ENCODE measurements at places on chromosomes 7 and 10.

DNA sequence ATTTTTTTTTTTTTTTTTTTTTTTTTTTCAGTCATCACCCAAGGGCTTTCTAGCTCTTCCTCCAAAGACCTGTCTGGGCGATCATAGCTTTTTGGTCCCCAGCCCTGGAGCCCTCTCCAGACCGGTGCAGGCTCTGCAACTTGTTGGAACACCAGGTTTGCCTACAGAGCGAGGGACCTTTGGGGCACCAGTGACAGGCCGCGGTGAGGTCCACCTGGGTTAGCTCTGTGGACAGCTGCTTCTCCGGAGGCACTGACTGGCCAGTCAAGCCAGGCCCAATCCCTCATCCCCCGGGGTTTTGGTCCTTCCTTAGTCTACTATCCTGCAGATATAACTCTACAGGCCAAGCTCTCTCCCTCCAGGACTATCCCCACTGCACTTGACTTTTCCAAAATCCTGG is 86.8 kb upstream of the SMNDC1 start:
- no peak for DNase-seq

DNA sequence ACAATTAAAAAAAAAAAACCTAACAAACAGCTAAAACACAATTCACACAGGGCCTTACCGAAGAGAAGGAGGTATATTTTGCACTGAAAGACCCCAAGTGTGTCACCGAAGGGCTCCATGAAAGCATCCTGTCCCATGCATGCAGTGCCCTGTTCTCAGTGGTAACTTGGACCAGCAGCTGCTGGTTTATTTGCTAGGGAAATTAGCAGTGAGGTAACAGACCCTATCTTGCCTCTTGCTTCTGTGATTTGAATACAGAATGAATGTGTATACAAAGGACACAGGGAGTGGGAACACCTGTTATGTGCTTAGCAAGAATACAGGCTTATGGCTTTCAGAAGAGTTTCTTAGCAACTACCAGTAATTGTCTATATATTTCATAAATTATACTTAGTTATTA is at the start of gene HEPACAM2:
HEPACAM2 (minus strand) TSS at position 160 of the 400 bp plus-strand sequence.
- DNase-seq: no peak

DNA sequence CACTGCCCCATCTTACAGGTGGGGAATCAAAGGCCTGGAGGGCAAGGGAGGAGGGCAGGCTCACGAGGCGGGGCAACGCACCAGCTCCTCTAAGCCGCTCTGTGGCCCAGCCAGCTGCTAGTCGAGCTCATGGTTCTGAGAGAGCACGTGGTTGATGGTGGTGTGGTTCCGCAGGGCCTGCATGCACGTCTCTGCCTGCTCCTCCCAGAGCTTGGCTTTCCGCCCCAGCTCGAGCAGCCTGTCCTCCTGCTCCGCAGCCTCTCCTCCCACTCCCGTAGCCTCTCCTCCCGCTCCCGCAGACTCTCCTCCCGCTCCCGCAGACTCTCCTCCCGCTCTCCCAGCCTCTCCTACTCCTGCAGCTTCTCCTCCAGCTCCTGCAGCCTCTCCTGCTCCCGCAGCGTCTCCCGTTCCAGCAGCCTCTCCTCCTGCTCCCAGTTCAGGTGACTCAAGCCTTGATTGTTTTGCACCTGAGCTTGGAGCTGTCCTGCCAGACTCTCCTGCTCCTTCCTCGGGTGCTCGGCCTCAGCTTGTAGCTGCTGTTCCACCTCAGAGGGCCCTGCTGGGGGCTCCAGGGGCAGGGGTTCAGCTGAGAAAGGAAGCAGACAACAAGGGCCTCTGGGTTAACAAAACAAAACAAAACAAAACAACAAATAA is 19.1 kb upstream of the MTPAP start:
- no peak for DNase-seq

DNA sequence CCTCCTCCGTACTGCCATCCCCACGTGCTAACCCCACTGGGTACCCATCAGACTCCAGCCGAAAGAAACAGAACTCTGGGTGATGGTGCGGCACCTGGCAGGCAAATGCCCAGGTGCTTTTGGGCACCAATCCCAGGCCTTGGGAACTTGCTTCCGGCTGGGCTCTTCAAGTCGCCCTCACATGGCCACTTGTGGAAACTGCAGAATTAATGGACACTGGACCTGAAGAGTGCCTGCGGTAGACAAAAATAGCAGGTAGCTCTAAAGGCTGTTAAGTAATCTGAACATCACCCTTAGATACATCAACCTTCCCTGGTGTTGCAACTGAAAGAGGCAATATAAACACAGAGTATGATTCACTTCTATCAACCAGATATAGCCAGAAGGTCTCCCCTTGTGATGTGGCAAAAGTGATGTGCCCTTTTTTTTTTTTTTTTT is 644.4 kb downstream of the GRM8 start:
- DNase-seq: peak; percentile 3

GRCh38 chr7:25260862-25261494 is 32.7 kb upstream of the NPVF start:
- DNase-seq: peak; percentile 69

All from MV-4-11 (cell line).